ENCODE measurements at places on chromosomes 2 and 18.

- DNase-seq: peak; percentile 66
Measured at GRCh38 chr2:25105336-25106085, 62.9 kb downstream of the POMC start.

DNA sequence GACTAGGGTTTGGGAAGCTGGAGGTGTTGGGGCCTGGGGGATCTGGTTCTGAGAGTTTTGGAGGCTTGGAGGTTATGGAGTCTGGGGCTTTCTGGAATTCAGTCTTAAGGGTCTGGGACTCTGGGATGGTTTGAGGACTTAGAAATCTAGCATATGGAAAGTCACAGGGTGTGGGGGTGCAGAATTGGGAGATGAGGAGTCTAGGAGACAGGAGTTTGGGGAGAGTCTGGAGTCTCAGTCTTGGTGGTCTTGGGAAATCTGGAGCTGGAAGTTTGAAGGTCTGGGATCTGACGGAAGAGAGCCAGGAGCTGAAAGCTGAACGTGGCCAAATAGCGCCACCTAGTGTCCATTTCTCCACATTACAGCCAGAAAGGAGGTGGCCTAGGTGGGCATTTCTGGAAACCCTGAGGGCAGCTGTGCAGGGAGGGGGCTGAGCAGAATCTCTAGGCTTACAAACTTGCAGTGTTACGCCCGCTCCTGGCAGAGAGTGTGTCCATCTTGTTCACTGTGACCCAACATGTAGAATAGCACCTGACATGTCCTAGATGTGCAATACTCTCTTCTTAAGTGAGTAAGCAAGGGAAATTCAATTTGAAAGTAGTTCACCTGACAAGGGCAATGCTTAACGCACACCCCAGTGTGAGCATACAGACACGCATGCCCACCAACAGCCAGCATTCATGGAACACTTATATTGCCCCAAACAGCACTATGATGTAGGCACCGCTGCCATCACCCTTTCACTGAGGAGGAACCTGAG lies 204.8 kb downstream of the TFCP2L1 start:
- peak; percentile 60 for DNase-seq

DNA sequence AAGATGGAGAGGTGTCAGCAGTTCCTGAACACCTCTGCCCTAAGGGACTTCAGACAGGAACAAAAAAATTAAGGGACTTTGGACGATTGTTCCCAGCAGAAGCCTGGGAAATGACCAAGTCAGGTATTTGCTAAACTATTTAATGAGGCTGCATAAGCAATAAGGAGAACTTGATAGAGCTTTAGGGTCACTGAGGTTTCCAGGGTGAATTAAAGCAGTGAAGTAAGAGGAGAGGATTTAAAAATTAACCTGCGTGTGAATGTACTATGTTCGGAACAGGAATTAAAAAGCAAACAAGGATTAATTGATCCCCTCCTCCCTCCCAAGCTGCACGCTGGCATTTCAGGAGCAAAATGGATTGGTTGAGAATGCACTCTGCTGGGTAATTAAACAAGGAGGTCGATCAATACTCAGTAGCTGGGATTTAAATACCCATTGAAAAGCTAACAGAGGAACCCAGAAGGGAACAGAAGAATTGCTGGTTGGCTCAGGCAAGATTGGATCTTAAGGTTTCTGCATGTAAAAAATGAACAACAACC lies 157.2 kb downstream of the RNF152 start:
- DNase-seq: no peak

- peak; percentile 22 for DNase-seq
Measured at GRCh38 chr2:120503793-120504571, 158.0 kb downstream of the INHBB start.

- no peak for DNase-seq
Measured at GRCh38 chr2:7867867-7868266, 814.0 kb upstream of the ID2 start.

- DNase-seq: peak; percentile 93
Measured at GRCh38 chr2:189153619-189154018, 25.9 kb downstream of the COL5A2 start.

DNA sequence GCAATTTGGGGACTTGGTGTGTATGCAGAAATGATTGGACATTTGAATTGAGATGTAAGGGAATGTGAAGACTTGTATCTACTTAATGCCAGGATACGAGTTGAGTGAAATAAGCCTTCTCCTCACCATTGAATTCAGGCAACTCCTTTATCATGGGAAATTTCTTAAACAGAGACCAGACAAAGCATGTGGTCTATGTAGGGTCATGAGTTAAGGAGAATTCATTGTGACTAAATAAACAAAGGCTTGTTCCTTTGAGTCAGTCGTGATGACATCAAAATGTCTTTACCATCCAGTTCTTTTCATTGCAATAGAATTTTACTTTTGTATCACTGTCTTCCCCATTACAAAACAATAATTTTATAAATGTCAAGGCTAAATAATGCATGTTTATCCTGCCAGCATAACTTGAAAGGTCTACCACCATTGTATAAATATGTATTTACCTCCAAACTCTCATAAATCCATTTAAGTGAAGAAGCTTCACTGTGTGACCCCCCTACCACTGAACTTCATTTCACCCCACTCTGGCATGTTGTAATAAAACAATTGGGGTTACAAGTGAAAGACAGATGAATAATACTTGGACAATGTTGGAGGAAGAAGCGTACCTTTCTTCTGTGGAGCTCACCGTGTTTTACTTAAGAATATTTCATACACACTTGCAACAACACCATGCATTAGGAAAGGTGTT lies 149.4 kb downstream of the EPHA4 start:
- DNase-seq: no peak

GRCh38 chr2:25251422-25252273 lies 83.3 kb upstream of the POMC start:
- peak; percentile 57 for DNase-seq

DNA sequence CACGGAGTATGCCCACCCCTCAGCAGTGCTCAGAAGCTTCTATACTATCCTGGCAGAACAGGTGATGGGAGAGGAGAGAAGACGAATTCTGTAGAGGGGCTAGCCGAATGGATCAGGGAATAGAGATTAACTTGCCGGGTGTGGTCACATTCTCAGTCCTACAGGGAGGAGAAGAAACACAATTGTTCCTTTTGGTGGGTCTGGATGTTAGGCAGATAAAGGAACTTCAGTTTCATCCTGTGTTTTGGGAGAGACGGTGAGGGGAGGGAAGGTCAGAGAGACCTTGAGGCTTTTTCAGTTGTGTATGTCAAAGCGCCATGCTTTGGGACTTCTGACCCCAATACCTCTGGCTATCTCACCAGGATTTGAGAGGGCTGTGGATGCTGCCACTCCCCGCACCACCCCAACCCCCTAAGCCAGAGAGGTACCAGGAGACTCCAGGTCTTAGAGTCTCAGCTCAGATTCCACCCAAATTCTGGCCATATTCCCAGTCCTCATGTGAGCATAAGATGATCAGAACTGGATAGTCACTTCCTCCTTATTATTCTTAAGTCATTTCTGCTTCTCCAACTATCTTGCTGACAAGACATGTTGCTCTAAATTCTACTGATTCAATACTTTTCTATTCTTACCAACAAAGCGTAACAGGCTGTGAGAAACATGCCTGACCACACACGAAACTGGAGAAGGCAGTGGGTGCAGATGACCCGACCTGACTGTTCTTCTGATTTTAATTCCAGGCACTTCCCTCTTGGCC lies 2.3 kb upstream of the TMEM37 start:
- no peak for DNase-seq

GRCh38 chr2:144249035-144249637 lies 270.8 kb downstream of the ZEB2 start:
- DNase-seq: no peak

DNA sequence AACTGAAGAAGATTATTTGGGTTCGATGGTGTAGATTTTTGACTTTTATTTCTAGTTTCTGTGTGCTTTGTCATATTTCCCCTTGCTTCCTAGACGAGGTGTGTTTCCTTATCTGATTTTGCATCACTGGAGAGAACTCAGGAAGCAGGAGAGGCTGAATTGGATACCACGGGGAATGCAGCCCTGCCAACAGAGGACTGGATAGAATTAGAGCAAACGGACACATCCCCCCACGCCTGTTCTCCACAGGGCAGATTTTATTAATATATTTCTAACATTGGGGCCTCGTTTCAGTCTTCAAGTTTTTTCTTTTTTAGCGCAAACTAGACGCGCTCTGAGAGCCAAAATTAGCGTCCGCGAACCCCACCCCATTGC lies 678 bp upstream of the VAPA start:
- peak; percentile 31 for DNase-seq

DNA sequence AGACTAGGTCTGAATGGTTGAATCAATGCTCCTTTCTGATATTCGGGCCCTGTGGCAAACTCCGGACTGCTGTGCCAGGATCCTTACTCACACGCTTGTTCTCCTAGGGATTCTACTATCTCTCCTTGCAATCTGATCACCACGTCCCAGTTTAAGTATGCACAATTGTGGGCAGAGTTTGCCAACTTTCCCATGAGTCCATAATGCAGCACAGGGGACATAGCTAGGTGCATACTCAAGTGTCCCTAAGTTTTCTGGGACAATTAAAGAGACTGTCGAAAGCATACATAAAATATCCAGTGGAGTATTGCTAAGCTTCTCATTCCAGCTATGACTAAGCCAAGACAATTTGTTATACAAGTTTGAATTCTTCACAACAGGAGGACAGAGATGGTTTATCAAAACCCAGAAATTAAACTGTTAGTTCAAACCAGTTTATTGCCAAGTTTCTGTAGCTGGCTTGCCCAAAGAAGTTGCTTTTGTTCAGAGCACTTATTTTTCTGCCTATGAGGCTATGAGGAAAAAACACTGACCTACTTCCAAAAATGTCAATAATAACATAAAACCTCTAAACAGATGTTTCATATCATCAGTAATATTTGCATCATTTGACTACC lies 136.1 kb downstream of the EXOC6B start:
- no peak for DNase-seq

DNA sequence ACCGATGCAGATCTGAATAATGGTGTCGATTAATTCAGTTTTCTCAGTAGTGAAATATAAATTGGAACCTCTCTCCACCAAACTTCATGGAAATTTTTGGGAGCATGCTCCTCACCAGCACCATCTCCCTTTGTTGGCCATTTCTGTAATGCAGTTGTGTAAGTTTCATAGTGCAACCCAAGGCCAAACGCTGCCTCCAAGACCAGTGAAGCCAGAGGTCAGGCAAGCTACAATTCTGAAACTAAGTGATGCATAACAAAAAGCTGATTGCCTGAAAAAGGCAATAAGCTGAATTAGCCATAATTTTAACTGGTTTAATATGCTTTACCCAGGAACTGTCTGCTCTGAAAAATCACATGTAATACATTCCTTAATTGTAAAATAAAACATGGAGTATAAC lies 138.3 kb upstream of the TACR1 start:
- no peak for DNase-seq

DNA sequence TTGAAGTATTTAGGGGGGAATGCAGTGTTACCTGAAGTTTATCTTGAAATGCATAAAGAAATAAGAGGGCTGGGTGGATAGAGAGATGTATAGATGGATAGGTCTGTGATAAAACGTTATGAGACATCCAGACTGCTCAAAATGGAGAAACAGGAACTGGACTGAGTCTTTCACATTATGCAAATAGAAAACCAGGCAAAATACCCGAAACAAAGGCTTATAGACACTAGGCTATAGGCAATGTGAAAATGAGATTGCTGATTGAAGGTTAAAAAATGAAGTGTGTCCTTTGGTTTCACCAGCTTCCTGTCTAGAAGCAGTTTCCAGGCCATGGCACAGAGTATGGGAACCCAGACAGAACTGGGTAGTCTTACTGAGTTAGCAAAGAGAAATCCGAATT lies 24.9 kb upstream of the SLC3A1 start:
- no peak for DNase-seq

- no peak for DNase-seq
Measured at GRCh38 chr2:190093793-190094192, 31.3 kb upstream of the MSTN start.

- DNase-seq: no peak
Measured at GRCh38 chr2:74071426-74071825, 76.3 kb downstream of the BOLA3 start.

DNA sequence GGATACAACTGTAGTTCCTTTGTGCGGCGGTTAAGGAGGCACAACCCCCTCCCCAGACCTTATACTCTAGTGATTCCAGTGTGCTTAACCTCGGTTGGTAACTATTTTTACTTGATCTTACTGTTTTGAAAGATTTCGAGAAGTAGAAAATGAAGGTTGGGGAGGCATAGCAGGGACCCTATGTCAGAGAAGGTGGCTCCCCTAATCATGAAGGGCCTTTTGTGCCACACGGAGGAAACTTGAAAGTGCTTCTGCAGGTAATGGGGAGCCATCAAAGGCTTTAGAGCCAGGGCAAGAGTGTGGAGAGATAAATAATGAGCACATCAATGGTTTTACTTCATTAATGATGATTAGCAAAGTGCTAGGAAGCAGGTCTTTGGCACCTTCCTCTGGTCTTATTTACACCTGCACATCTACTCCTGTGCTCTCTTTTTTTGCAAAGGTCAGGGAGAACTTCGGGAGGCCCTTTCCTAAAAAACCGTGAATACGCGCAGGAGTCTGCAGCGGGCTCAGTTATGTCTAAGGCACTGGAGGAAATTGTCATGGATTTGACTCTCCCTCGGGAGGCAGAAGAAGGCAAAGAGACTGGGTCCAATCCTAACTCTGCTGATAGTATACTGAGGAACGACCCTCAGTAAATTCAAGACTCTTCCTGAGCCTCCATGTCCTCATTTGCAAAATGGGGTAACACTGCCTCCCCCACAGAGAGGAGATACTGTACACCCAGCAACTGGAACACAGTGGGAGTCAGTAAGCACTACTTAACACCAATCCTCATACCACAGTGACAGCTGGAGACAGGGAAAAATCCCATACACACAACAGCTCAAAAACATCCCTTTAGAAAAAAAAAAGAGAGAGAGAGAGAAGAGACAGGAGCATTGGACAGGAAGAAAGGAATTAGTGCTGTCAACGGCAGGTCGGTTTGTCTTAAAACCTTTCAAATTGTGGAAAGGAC lies 81.6 kb downstream of the DDX1 start:
- no peak for DNase-seq

DNA sequence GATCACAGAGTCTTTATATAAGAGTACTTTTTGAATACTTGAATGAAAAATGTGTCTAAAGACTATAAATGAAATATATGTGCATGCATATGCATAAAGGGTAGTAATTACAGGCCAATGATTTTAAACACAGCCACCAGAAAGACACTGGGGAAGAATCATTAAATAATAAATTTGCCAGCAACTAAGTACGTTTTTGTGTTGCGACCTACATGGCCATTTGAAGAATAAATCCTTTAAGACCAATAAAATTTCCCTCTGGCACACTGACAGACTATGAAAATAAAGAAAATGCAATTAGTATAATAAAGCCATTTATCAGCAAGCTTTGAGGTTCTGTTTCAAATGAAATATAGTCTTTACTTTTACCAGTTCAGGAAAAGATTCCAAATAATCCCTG lies 1413.3 kb downstream of the LRP1B start:
- DNase-seq: no peak

DNA sequence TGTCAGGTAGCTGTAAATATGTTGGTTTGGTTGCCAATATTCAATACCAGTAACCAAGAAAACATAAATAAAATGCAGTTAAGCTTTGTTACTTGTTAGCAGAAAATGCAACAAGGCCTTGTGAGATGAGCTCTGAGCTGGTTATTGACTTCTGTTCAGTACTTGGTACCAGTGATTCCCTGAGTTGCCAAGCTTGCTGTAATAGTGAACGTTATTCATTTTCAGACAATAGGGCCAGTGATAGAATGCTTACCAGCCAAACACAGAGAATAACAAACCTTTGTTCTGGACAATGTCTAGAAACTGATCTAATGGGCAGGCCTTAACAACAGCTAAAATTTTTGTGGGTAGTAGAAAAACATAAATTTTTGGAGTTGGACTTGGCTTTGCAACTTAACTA lies 29.5 kb downstream of the RASGRP3 start:
- DNase-seq: no peak

GRCh38 chr18:79583426-79583825 lies 96.2 kb upstream of the CTDP1 start:
- no peak for DNase-seq

Measured in fibroblast of skin of scalp (primary cell).